WTC11 (cell line): ENCODE measurements at places on chromosomes 3 and 15. TPM values are rescaled to one million over a fixed set of nuclear protein-coding genes. Genes with fewer than 3 reads are reported as not detected.

The CDHR4 gene
- total RNA-seq = 0.17 to 0.69 TPM (median 0.39 TPM) in 3 replicates

The DGKG gene
- 0.30 to 0.92 TPM (median 0.57 TPM) in 3 replicates for total RNA-seq

The SAMD7 gene
- total RNA-seq = not detected in 3 replicates

The NPHP3 gene
- 13.1 to 15.4 TPM (median 14.7 TPM) in 3 replicates for total RNA-seq

The MORC1 gene
- total RNA-seq = not detected in 3 replicates

The FBXO40 gene
- 0.04 to 0.09 TPM (median 0.07 TPM) in 3 replicates for total RNA-seq

The CTXN2 gene
- 0.07 to 0.16 TPM (median 0.07 TPM) in 3 replicates for total RNA-seq

The CCR8 gene
- total RNA-seq = 0.33 TPM in 1 of 3 replicates, not detected in the others

The BNIP2 gene
- total RNA-seq = 33.0 to 40.3 TPM (median 35.3 TPM) in 3 replicates
